GM13977 (cell line): ENCODE measurements at places on chromosomes 3 and 15.

DNA sequence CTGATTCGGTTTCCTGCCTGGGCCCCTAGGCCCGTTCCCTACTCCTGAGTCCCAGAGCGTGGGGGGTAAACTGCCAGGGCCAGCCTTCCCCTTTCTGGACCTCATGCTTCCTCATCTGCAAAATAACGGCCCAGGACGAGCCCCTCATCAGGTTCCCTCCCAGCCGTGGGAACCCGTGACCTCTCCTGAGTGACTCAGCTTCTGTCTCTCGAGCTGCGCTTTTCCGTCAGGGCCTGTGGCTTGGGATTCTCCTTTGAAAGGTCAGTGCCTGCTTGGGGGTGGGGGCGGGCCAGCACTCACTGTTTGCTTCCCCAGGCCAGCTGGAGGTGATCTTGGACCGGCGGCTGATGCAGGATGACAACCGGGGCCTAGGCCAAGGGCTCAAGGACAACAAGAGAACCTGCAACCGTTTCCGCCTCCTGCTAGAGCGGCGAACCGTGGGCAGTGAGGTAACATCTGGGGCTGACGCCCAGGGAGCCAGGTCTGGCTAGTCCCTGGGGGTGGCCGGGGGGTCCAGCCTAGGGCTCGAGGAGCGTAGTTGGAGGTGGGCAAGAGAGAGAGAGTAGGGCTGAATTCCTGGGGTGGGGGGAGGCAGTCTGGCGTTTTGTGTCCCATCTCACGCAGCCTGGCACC, 12.8 kb downstream of the MAN2A2 start:
- DNase-seq = no peak

DNA sequence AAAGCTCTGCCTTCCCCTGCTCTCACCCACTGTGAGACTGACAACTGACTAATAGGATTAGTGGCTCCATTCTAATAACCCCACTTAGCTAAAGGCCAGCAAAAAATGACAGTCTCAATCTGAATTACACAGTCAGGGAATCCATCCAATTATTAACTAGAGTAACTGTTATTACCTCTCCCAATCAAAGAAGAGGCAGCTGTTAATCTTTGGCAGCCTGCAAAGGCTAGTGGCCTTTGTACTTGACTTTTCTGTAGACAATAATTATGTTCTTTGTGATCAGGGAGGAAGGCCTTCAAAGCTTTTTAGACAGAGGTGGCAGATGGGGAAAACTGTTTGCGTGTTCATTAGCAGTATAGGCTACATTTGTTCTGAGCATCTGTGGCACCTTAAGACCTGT, 177.7 kb downstream of the ISL2 start:
- no peak for DNase-seq

GRCh38 chr3:140355481-140355880, 322.4 kb upstream of the TRIM42 start:
- no peak for DNase-seq

GRCh38 chr3:194401868-194402329, 2.8 kb upstream of the GP5 start:
- no peak for DNase-seq
